Stimulated activated CD8-positive, alpha-beta memory T cell treated with anti-CD3 and anti-CD28 coated beads, Interleukin-4, amount 100 ng/mL, for 4 hours (primary cell): ENCODE measurements at places on chromosomes 5 and 9.

DNA sequence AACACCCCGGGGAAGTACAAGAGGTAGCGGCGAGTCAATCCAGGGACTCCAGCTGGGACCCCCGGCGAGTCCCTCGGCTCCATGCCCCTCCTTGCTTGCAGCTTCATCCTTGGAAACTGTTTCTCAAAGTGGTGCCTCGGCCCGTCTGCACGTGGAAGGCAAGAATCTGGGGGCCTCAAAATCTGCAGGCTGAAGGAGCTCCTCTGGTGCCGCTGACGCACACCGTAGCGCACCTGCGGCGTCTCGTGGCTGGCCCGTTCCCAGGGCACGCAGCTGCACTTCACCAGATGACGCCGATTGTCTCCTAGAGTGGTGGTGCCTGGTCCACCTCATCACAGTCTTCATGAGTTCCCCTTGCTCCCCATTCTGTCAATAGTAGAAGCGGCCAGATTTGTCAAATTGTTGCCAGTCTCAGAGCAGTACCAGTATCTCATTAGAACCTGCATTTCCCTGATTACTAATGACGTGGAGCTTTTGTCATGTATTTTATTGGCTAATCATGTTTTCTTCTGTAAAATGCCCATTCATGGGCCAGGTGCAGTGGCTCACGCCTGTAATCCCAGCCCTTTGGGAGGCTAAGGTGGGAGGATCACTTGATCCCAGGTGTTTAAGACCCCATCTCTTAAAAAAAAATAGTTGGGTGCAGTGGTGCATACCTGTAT lies 38.6 kb downstream of the GTF3C4 start:
- no peak for DNase-seq

GRCh38 chr5:54743997-54744788 lies 226.6 kb downstream of the SNX18 start:
- DNase-seq = peak; percentile 12

GRCh38 chr9:114059047-114059803 lies 18.9 kb downstream of the AMBP start:
- no peak for DNase-seq

GRCh38 chr5:15383469-15383868 lies 116.5 kb upstream of the FBXL7 start:
- no peak for DNase-seq

DNA sequence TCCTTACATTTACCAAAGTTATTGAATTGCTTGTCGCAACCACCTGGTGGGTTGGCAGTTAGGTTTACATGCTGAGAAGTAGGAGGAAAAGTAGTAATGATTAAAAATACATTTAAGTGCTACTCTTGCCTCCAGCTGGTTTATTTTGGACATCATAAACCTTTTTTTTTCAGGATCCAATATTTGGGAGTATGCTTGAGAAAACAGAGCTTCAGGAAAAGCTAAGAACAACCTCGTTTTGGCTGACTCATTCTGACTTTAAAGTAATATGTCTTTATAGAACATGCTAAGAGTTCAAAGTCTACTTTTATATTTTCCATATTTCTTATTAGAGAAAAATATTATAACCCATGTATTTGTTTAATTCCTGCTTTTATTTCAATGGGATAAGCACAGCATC lies 41.7 kb upstream of the BNC2 start:
- no peak for DNase-seq

GRCh38 chr9:131098391-131099101 lies 2.2 kb downstream of the AIF1L start:
- no peak for DNase-seq

DNA sequence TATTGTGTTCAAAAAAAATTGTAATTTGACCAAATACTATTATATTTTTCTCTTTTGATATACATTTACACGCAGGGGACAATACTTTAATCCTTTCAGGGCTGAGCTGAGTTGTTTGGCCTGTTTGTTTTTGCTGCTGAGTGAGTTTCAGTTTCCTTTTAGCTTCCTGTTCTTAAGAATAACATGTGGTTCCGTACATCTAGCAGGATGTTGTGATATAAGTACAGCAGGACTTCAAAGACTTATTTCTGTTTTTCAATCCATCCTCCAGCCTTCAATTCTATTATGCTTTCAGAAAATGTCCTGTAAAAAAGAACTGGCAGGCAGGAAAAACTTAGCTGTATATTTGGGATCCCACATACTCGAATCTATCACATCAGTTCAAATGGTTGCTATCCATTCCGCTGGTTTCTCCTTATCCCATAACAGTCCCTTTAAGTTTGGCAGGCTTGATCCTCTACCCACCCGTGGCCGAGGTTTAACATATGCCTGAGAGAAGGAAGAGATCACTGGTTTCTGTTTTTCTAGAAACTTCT lies 1037.3 kb upstream of the ACO1 start:
- DNase-seq = no peak

GRCh38 chr9:132099741-132100407 lies 20.2 kb upstream of the MED27 start:
- no peak for DNase-seq

- DNase-seq = no peak
These were observed 93.5 kb upstream of the HAND1 start for GRCh38 chr5:154571325-154572035.

DNA sequence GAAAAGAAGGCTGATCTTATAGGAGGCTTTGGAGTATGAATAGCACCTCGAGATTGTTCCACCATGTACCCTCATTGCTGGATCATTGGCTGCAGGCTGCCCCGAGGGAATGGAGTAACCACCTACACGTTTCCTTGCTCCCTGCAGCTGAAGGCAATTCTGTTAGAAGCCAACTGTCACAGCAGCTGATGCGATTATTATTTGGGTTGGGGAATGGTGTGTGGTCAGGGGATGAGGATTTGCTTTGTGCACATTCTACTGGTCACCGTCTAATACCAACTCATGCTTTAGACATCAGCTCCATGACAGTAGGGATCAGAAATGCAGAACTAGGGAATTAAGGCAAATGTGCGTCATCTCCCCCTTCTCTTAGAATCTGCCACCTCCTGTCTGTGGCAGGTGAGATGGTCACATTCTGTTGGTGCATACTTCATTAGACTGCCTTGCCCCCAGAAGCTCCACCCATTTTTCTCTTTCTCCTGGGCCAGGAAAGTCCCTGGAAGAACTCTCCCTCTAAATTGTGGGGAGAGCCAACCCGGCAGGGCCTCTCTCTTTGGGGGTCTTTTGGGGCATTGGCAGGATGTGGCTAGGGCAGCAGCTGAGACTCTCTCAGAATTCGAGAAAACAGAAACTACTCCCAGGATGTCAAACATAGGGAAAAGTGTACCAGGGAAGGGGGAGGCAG lies 32.8 kb downstream of the NEUROG1 start:
- DNase-seq = no peak
